ENCODE measurements at places on chromosomes 6 and 20.

DNA sequence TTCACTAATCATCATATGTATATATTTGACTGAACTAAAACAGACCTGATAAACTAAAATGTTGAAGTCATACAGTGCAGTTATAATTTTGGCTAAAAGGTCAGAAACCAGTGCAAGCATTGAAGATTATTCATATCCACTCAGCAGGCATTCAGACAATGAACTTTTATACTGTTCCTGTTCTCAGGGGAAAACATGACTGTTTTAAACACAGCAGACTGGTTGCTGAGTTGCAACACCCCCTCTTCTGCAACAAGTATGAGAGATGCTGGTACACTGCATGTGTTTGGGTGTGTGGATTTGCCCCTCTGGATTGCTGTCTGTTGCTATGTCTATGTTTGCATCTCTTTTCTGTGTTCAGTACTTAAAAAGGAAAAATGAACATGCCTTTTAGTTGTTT is 206.8 kb downstream of the EYA4 start:
- no peak for ATAC-seq

- ATAC-seq, result no peak
These were observed 225.1 kb upstream of the FERMT1 start for GRCh38 chr20:6347916-6348315.

- no peak for ATAC-seq
These were observed 584.7 kb downstream of the BMP2 start for GRCh38 chr20:7352165-7352564.

- peak; percentile 8 for ATAC-seq
These were observed 663.3 kb downstream of the RFPL4B start for GRCh38 chr6:113010196-113010989.

DNA sequence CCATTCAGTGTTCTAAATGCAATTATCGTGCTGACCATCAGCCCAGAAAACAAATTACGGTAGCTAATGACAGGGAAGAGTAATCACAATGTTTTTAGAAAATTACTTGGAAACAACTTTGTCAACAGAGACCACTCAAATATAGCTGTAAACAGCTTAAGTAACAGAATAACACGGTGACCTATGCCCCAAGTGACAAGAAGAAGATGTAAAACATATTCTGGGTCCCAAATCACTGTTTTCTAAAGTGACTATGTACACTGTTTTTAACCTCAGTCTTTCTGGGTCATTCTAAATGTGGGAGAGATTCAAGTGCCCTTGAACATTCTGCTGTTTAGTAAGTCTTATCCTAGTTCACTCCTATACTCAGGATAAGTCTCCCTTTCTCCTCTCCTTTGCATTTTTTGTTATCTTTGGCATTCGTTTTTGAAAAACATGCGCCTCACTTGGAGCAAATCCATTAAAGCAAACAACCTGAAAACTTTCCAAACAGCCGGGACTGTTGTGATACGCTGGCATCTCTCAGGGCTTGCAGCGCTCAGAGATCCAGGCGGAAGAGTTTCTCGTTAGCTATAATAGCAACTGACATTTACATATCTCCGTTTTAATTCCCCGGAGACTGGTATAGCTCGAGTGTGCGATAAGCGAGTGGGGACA is 114.5 kb upstream of the SOX4 start:
- ATAC-seq, result peak; percentile 92

DNA sequence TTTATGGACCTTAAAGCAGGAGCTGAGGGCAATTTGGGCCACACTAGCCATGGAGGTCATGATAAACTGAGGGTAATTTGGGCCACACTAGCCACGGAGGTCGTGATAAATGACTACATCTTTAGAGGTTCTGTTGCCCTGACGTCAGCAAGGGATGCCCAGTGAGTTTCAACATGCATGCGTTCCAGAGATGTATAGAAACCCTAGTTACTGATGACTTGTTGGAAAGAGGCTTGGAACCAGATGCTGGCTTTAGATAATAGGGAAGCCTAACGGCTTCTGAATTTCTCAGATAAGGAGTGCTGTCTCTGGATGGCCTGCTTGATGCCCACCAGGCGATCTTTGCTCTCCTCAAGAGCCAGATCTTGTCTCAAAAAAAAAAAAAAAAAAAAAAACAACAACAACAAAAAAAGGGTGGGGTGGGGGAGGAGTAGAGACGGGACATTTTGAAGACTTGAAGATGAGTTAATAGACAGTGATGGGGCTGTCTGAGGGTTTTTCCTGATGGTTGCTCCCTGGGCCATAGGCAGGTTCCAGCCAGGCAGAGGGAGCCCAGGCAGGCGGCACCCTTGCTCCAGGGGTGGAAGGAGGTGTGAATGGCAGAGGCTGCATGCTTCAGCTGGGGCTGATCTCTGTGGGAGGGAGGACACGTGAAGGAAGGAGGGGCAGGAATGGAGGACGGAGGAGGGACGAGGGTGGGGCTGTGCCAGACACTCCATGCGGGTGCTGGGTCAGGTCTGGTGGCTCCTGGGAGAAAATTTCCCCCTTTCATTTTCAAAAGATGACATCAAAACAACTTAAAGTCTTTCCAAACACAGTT is 27.0 kb upstream of the FRMD1 start:
- no peak for ATAC-seq

All from SK-N-SH treated with all-trans-retinoic acid at 6 μM for 48 hours (cell line).